ENCODE measurements at places on chromosomes 1 and 21. TPM values are rescaled to one million over a fixed set of nuclear protein-coding genes. Genes with fewer than 3 reads are reported as not detected.

The KRTAP19-1 gene
- not detected for total RNA-seq

The KRTAP11-1 gene
- total RNA-seq, result not detected

The AMY2A gene
- total RNA-seq, result not detected

The SYCP1 gene
- total RNA-seq, result not detected

The OLFML2B gene
- total RNA-seq, result 1.8 TPM

The SAMSN1 gene
- 10.1 TPM for total RNA-seq

The LENEP gene
- total RNA-seq, result 0.69 TPM

The DCLRE1B gene
- total RNA-seq, result 7.2 TPM
